ENCODE measurements at places on chromosomes 6 and 20.

- no peak for DNase-seq
Observed at GRCh38 chr6:53203483-53203882, 54.8 kb upstream of the GCM1 start.

- no peak for DNase-seq
Observed at GRCh38 chr6:118771253-118771652, 119.9 kb upstream of the CEP85L start.

DNA sequence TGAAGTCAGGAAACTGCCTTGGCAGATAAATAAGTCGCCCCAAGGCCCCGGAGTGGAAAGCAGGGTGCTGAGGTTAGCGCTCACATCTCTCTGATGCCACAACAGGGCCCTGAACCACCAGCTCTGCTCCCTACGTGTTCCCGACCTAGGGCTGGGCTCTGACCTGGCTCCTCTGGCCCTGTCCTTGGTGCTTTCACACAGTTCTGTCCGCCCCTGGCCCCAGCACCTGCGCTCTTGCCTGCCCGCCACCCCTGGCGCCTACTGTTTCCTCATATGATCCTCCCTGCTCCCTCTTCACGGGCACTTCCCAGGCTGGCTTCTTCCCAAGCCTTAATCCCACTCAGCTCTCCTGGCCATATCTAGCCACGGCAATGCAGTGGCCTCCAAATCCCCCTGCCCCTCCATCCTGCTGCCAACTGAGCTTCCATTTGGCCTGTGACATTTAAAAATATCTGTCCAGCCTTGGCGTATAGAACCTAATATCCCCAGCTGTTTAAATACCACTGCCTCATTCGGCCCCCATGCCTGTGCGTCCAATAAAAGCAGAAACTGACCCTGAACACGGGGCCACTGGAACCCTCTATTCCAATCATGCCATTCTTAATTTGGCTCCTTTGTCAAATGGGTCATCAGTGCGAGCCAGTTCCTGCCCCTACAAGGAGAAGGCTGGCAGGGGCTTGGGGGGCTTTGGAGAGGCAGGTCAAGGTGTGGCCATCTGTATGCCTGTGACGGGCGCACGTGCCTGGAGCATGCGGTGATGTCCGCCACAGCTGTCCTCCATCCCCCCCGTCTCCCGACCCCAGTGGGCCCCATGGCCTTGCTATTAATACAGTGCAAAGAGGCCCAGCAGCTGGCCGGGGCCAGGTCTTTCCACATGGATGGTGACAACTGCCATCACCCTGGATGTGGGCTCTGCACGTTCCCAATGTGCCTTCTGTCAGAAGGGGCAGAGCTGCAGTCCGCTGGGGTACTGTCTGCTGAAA lies 27.7 kb downstream of the GNAS-AS1 start:
- no peak for DNase-seq

- no peak for DNase-seq
Observed at GRCh38 chr6:53924277-53924676, 129.5 kb downstream of the LRRC1 start.

DNA sequence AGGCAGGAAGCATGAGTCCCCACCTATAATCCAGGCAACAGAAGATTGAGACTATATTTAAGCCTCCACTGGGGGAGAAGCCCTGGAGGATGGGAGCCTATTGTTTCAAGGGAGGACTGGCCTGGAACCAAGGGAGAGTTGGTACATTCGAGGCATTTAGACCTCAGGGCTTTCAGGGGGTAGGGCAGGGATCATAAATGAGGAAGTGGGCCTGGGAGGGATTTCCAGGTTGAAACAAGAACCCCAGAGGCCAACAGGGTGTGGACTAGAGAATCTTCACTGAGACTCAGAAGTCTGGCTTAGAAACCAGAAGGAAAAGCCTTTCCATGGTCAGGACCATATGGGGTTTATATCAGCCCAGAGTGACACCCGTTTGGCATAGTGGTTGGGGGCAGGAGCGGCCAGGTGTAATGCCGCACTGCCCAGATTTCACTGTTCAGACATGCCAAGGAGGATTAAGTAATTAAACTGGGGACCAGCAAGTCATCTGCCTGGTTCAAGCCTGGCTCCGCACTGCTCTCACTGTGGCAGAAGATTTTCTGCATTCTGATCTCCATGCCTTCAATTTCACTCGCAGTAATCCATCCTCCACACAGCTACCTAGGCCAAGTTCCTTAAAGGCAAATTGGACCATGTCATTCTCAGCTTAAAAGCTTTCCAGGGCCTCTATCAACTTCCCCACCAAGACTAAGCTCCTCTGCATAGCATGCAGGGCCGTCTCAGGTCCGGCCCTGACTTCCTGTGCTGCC lies 17.8 kb downstream of the LRFN2 start:
- DNase-seq: no peak

- no peak for DNase-seq
Observed at GRCh38 chr20:43831481-43832065, 83.1 kb upstream of the TOX2 start.

DNA sequence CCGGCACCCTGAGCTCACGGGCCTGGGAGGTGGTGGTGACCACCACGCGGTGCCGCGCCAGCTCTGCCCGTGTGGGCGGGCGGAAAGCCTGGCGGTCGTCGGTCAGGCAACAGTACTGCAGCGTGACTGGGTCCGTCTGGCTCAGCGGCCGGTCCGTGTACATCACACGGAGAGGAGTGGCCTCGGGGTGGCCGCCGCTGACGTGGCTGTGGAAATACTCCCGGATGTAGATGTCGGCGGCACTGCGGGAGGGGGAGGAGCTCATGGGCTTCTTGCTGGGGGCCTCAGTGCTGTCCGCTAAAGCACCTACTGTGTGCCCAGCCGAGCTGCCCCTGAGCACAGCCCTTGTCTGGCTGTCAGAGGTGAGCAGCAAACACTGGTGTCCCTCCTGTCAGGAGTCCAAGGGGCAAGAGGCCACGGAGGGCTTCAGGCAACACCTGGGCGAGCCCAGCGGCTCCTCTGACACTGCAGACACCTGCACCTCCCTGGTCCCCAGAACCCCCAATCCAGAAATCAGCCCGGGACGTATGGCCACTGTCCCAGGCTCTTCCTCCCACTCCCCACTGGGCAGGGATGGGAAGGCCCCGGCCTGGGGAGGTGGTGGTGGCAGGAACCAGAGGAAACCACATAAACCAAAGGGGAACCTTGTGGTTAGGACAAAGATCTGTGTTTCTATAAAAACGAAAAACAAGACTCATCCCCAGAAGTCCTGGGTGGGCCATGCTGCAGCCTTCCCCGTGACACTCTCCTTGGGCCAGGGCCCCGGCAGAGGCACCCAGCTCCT lies 6.5 kb downstream of the HELZ2 start:
- no peak for DNase-seq

GRCh38 chr6:169990095-169991030 lies 238.9 kb downstream of the ERMARD start:
- no peak for DNase-seq

GRCh38 chr20:62524505-62524911 lies 48.7 kb upstream of the GATA5 start:
- no peak for DNase-seq

- no peak for DNase-seq
Observed at GRCh38 chr6:50975216-50975615, 156.5 kb downstream of the TFAP2B start.

GRCh38 chr6:5762561-5762968 lies 244.2 kb downstream of the NRN1 start:
- DNase-seq: no peak

DNA sequence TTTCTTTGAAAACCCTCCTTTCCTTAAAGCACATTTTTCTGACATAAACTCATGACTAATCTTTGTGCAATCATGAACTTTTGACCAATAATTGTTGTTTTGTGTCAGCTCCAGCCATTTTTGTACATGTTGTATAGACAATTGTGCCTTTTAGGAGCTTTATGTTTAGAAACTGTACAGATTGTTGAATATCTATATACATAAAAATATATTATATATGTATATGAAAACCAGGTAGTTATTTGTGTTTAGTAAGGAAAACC lies 125.7 kb upstream of the EDN1 start:
- no peak for DNase-seq

DNA sequence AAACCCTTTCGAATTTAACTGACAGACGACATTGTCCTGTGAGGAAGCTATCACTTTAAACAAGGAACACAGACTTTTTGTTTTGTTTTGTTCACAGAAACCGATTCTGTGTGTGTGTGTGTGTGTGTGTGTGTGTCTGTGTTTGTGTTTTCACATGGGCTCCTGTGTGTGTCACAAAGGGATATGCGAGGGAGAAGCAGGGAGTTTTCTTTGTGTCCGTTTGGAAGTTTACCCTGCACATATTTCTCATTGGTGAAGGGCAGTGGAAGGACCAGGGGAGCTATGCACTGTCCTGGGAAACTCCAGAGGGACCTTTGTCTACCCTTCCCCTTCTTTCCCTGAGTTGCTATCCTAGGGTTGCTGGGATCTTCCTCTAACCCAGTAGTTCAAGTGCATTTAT lies 17.7 kb downstream of the POM121L2 start:
- no peak for DNase-seq

DNA sequence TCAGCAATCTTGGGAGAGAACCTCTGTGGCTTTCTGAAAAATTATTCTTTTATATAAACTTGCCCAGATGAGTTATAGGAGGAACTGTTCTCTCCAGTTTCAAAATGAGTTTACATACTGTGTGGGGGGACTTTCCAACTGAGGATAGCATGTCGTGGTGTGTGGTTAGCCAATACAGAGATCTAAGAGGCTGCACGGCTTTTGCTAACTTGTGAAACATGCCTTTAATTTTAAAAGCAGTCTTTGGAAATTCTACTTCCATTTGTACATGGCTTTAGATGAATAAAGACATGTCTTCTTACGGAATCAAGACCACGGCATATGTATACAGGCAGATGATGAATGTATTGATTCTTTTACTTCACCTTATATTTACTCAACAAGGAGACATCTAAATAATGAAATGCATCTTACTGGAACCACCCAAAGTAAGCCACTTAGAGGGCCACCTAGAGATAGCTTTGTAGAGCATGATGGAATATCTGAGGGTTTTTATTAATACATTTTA lies 39.8 kb downstream of the HIVEP1 start:
- DNase-seq: no peak
